Left hindlimb (tissue), 1 donor: ENCODE measurements at places on chromosomes 16 and 17.

DNA sequence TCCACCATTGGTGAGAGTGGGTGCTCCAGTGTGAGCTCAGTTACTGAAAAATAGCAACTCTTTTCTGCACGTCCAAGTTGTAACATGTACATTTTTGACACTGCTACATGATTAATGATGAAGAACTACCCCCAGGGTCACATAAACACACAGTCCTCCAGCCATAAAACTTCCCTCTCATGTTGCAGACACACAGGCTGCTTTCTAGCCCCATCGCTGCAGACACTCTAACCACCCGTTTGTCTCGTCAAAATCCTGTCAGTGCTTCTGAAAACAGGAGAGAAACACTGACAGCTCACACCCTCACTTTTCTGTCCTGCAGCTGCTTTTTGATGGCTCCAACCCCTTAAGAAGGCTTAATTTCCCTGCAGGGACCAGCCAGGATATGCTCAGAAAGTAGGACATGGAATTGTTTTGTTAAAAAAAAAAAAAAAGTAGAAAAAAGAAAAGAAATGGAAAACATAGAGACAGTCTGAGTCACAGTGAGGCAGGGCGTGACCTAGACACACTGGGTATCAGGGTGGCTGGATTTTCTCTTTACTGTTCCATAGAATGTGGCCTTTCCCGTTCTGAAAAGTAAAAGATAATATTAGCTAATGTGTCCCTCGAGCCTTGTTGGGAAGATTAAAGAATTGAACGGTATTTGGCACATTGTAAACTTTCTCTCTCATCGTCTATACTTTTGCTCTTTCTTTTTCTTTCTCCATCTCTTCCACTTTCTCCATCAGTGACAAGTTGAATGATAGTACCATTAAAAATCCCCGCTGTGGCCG lies 20.7 kb upstream of the CCL5 start:
- DNase-seq: no peak

- no peak for DNase-seq
Measured at GRCh38 chr16:64225696-64226095, 896.2 kb downstream of the CDH11 start.

GRCh38 chr16:81487301-81487720 lies 42.7 kb downstream of the CMIP start:
- DNase-seq: no peak

DNA sequence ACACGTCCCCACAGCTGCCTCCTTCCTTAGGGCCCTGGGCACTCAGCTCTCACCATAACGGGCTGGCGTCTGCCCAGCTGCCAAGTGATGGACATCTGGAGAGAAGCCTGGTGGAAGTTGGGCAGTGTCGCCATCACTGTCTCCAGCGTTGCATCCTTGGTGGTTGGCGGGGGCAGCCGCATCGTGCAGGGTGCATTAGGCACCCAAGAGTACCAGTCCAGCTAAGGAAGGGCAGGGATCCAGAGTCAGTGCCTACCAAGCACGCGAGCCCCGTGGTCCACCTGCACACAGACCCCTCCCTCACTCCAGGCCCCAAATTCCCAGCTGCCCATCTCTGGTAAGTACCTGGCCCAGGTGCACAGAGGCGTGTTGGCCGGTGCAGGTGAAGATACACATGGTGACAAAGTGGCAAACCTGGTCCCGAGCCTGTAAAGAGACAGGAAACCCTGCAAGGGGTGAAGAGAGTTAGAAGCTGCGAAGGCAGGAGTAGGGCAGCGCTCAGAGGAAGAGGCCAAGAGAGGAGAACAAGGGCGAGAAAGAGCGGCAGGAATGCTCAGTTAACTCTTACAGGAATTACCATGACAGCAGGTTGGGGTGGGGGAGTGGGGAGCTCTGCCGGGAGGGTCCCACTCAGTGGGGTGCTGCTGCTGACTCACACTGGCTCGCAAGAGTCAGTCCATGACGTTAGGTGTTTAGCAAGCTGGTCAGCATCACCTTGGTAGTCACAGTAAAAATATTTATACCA lies 9.5 kb downstream of the ALOX15 start:
- no peak for DNase-seq

DNA sequence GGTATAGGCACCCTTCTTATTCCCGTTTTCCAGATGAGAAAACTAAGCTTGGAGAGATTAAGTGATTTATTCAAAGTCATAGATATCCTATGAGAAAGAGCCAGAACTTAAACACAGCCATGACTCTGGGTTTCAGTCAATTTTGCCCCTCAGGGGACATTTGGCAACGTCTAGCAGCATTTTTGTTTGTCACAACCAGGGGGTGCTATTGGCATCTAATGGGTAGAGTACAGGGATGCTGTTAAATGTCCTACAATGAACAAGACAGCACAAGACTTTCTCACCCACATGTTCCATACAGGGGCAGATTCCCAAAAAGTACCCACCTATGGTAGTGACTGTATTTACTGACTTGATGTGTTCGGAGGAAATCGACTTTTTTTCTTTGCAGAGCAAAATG lies 4.8 kb upstream of the SHISA9 start:
- no peak for DNase-seq

DNA sequence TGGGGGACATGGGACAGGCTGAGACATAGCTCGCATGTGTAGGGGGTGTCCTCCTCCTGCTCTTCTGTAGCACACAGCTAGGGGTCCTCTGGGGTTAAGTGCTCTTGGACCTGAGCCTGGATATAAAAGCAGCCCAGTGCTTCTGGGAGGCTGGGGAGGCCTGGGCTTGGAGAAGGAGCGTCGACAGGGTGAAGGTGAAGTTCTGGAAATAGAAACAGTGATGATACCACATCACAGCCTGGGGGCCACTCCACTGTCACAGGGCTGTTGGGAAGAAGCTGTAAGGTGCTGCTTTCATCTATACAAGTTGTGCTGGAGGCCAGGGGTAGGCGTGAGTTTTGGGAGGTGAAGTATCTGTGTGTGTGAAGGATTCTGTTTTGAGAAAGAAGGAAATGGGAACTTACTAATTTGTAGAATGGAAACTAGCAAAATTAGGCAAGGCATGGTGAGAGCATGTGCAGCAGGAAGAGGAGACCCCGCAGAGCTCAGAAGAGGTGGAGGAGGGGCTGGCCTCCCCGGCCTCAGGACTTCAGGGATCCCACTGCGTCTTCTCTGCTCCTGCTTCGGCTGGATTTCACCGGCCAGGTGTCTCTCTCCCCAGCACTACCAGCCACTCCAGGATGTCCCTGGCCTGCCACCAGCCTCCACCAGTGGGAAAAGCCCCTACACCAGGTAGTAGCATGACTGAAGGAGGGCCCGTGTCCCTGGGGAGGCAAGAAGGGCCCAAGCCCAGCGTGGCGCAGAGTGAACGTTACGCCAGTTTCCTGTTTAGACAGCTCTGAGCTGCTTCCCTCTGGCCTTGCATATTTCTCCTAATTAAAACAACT lies 19.4 kb downstream of the PLCG2 start:
- DNase-seq: no peak
